ENCODE measurements at places on chromosomes 2 and 18.

DNA sequence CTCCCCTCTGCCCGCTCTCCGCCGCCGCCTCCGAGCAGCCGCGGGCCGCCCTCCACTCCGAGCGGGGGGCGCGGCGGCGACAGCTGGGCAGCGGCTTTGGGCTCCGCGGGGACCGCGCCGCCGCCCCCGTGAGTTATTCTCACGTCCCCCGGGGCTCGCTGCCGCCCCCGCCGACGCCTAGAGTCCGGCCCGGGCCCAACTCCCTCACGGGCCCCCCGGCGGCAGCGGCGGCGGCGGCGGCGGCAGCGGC, 645 bp downstream of the MIB1 start:
- DNase-seq, result no peak

DNA sequence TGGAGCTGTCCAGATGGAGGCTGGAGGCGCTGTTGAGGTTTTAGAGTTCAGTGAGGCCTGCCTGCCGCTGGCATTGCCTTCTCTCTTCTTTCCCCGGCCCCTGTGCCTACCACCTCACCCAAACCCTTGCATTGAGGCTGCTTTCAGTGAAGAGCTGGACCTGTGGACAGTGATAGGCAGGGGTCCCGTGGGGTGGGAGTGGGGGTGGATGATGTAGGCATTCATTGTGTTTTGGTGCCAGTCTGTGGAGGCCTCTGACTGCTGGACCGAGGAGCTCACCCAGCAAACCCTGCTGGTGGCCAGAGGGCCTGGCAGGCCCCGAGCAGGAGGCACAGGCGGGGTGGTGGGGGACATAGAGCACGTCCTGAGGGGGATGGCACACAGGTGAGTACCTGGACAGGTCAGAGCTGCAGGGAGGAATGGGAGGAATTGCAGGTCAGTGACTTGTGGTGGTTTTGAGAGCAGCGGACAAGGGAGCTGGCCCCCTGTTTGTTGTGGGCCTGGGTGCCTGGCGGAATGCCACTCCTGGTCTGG, 35.6 kb downstream of the NGEF start:
- DNase-seq, result no peak

DNA sequence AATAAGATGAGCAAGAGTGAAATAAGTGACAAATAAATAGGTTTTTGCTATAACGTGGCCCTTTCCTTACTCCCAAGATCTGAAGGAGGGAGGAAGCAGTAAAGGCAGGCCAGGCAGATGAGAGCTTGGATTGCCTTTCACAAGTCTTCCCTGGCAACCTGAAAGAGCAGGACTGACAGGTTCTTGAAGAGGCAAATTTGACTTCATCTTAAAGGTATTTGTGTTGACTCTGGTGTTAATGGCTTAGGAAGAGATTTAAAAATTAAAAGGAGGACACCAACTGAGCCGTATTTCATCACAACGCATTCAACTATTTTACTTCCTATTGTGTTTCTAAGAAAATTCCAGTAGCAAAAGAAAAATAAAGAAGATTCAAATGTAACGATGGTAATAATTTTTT, 3.2 kb downstream of the STRN start:
- no peak for DNase-seq

DNA sequence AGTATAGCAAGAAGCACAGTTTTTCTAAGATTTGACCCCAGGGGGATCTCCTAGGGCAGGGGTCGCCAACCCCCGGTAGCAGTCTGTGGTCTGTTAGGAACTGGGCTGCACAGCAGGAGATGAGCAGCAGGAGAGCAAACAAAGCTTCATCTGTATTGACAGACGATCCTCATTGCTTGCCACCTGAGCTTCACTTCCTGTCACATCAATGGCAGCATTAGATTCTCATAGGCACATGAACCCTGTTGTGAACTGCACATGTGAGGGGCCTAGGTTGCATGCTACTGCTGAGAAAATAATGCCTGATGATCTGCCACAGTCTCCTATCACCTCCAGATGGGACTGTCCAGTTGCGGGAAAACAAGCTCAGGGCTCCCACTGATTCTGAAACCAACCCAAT, 136.2 kb downstream of the RGPD3 start:
- DNase-seq, result no peak

DNA sequence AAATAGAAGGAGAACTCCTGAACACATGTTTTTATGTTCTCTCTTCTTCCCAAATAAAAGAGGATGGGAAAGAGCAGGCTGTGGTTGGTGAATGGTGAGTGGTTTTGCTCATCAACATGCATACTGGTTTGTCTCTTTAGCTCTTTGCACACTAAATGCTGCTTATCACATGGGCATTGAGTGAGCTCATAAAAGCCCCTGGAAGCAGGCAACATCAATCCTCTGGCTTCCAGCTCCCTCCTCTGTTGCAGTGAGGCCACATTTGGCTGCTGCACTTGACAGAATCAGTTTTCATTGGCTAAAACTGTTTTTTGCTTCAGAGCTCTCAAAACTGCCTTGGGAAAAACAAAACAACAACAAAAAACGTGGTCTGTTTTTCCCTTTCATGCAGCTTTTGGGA, 1308.2 kb upstream of the NRXN1 start:
- DNase-seq, result no peak

DNA sequence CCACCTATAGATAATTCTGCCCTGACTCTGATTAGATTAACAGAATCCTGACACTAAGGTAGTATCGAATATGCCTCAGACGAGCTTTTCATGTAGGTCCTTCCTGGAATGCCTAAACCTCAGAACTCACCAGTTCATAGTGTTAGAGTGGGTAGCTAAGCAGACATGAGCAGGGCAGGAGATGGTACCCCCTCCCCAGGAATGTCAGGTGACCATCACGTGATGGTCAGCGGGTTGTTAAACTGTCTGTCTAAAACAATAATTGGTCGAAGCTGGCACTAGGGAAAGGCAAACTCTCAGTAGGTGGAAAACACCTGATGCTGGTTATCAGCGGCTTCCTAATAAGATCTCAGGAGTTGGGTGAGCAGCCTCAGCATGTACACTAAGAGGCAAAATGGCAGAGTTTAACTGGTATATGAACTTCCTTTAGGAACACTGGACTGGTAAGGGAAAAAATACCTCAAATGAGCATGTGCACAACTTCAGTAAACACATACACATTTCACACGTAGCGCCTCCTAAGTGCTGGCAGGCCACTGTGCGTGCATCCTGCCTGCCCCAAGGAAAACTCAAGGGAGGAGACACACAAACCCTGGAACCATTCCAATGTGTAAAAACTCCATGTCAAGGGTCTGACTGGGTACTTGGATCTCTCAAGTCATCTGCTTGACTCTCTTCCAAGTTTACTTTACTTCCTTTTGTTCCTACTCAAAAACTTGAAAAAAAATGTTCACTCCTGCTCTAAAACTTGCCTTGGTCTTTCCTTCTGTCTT, 339.5 kb downstream of the GULP1 start:
- DNase-seq, result no peak
